ENCODE measurements at places on chromosomes 2 and 18.

- DNase-seq: no peak
Observed at GRCh38 chr2:99691926-99692325, 202.1 kb upstream of the REV1 start.

GRCh38 chr2:176461098-176461808, 192.0 kb downstream of the MTX2 start:
- no peak for DNase-seq

DNA sequence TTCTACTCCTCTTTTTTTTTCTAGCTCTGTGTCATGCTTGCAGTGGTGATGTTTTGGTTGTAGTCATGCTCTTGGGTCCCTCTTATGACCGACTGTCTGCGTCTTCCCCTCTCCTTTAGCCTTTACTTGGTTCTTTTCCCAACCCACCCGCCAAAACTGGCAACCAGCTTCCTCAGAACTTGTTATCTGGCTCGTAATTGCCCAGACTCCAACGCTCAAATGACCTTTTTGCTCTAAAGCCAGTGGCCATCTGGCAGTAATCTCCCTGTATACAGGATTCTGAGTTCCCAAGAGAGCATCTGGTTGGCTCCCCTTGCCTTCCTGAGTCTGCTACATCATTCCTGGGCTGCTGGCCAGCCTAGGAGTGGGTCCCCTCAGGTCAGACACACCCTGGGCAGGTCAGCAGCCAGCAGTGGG, 147.2 kb downstream of the MGAT5 start:
- DNase-seq: no peak

DNA sequence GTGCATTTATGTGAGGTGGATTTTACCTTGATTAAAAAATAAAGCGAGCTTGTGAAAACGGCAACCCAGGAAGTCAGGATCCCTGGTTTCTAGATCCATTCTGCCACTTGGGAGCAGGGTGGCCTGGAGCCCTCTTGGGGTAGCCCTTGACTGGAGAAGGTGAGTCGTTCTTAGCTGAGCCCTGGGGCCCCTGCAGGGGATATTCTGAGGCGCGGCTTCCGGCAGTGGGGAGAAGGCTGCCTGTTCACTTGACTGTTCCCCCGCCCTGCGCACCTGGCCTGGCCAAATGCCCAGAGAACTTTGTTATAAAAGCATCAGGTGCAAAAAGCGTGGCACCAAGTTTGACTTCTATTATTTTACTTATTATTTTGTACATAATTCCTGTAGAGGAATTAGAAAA, 221.9 kb downstream of the DYSF start:
- no peak for DNase-seq

- DNase-seq: no peak
Observed at GRCh38 chr2:96129528-96130120, 8.7 kb downstream of the ASTL start.

DNA sequence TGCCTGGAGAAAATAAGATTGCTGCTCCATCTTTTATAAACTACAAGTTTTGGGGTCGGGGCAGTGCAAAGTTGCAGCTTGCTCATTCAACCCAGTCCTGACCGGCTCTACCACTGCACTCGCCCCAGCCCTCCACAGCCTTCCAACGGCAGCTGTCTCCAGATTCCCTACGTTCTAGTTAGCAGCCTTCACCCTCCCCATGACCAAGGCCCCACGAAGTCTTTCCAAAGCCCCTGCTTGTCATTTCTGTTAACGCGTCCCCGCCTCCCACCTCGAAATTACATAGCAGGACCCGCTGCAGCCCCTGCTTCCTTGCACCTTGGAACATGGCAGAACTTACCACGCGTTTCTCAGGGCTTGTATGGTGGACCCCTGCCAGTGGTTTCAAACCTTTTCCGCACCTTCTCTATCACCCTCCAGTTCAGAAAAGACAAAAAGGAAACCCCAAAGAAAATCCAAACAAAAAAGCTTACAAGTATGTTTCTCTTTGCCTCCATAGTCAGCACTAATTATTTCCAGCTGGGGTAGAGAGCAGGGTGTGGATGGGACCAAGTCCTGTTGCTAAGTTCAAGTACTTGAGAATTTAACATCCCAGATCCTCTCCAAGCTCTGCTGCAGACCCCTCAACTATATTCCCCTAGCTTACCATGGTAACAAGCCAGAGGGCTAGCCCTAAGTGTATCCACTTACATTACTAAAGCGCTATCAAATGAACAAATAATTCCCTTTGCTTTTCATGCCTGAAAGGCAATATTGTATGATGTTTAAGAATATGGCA, 161.5 kb downstream of the TGIF1 start:
- DNase-seq: no peak

All from NCI-H1417 treated with DMSO at 0.1 percent for 48 hours (cell line).